ENCODE measurements at places on chromosomes 5 and 9. TPM values are rescaled to one million over a fixed set of nuclear protein-coding genes. Genes with fewer than 3 reads are reported as not detected.

Gene SLC36A2
- not detected for total RNA-seq

Gene SNCAIP
- total RNA-seq: 8.2 TPM

Gene EDIL3
- 5.5 TPM for total RNA-seq

Gene CYLC2
- total RNA-seq: not detected

Gene SLC1A3
- total RNA-seq: 12.7 TPM

Gene MYMK
- total RNA-seq: not detected

Gene COMMD10
- total RNA-seq: 26.6 TPM

Gene CTXN3
- not detected for total RNA-seq

Gene SLC6A19
- total RNA-seq: 0.09 TPM

Gene OLFML2A
- 18.5 TPM for total RNA-seq

Gene GFPT2
- total RNA-seq: 14.0 TPM

Gene CNTLN
- 4.1 TPM for total RNA-seq

Gene OBP2B
- 35.2 TPM for total RNA-seq

Gene PDGFRB
- total RNA-seq: 161 TPM

GRCh38 chr9:21803649-21804048 is 1.2 kb downstream of the MTAP start:
- H3K36me3 ChIP-seq: no peaks in the 10 kb centered on the region
- H3K4me1 ChIP-seq: no peaks in the 10 kb centered on the region
- H3K4me3 ChIP-seq: peak overlapping the region; percentile 73

DNA sequence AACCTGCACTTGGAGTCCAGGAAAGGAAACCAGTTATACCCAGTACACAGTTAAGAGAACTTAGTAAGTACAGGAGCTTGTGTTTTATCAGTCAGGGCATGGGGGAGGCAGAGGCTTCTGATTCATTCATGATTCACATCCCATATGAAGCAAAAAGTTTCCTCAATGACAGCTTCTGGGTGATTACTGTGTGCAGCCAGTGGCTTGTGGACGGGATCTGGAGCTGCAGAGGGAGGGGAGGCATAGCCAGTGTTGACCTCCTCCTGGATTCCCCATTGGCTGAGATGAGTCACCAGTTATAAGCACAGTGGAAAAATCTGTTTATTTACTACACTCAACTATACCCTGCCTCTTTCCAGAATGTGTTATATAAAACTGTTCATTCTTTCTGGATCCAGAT is 17.7 kb downstream of the IL31RA start:
- no peak overlapping the region for H3K27ac ChIP-seq
- H3K4me3 ChIP-seq: no peak overlapping the region
- no peaks in the 10 kb centered on the region for H3K4me1 ChIP-seq
- DNase-seq: no peak
- no peaks in the 10 kb centered on the region for H3K36me3 ChIP-seq
- no peaks in the 10 kb centered on the region for H3K27me3 ChIP-seq

DNA sequence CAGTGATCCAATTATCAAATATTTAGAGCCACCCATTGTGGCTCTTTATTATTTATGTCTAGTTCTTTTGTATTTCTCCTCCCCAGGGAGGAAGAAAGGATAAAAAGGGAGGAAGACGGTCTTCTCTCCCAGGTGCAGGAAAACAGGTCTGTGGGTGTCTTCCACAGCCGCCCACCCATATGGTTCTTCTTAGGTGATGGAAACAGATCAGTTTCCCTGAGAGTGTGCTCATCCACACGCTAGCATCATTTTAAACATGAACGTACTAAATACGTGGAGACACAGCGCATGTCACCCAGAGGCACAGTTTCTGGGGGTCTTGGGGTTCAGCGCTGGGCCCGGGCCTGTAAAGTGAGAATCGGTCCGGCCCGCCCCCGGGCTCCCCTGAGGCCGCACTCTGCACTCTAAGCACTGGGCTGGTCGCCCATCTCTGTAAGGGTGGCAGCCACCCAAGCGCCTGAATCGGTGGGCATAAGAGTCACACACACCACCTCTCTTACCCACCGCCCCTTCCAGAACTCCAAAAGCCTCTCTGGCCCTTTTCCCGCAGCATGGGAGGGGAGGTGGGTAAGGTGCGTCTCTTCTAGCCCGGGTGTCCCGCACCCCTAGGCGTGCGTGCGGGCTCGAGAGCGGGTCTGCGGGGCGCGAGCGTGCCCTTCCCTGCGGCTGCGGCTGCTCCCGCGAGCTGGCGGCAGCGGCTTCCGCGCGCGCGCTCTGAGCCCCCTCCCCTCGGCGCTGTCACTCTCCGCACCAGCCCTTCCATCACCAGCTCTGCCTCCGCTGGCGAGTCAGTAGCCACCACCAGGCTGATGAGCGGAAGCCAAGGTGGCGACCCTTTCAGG is 1.3 kb downstream of the PTCH1 start:
- H3K4me3 ChIP-seq: peak overlapping the region; percentile 52
- H3K4me1 ChIP-seq: no peaks in the 10 kb centered on the region
- no peak for DNase-seq

DNA sequence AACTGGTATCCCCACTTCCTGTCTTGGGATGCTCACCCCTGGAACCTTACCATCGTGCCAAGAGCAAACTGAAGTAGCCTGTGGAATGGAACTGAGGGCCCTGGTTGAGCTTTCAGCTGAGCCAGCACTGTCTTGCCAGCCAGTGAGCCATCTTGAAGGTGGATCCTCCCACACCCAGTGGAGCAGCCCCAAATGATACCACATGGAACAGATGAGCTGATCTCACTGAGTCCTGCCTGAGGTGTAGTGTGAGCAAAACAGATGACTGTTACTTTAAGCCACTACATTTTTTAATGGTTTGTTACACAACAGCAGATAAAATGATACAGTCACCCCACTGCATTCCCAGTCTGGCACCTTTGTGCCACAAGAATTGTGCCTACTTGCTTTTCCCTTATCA is 2.2 kb upstream of the PCYOX1L start:
- H3K27me3 ChIP-seq: no peaks in the 10 kb centered on the region
- no peaks in the 10 kb centered on the region for H3K4me1 ChIP-seq
- H3K27ac ChIP-seq: no peak overlapping the region
- no peak overlapping the region for H3K4me3 ChIP-seq
- no peak for DNase-seq
- no peaks in the 10 kb centered on the region for H3K36me3 ChIP-seq

- H3K36me3 ChIP-seq: no peaks in the 10 kb centered on the region
- no peaks in the 10 kb centered on the region for H3K27me3 ChIP-seq
- peak; percentile 27 for DNase-seq
- H3K4me3 ChIP-seq: no peak overlapping the region
Observed at GRCh38 chr5:136033848-136034247, 5.1 kb downstream of the TGFBI start.

DNA sequence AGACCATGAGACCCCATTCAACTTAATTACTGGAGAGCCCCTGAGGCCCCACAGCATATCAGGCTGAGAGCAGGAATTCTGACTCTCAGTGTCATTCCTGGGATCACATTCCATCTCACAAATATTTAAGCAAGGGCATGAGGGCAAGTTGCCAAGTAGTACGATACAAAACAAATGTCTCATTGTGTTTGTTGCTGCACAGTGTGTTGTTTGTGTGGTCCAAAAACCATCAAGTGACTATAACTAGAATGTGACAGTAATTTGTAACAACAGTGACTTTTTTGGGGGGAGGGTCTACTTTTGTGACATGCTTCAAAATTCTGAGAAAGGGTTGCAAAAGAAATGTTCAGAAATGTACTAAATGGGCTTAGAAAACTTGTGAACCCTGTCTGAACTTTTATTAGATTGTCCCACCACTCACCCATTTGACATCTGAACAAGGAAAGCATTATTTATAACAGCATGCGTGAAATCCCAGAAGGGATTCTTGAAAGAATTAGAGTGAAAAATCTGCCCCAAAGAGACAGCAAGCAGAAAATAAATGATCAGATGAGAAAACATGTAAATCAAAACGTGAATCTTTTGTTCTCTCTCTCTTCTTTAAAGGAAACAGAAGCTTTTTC is 347.0 kb downstream of the NTRK2 start:
- H3K4me3 ChIP-seq: no peak overlapping the region
- H3K27ac ChIP-seq: no peak overlapping the region
- DNase-seq: no peak
- H3K27me3 ChIP-seq: no peaks in the 10 kb centered on the region

GRCh38 chr9:93005876-93006275 is 52.6 kb upstream of the SUSD3 start:
- H3K4me1 ChIP-seq: no peaks in the 10 kb centered on the region
- H3K36me3 ChIP-seq: no peaks in the 10 kb centered on the region
- H3K4me3 ChIP-seq: no peak overlapping the region
- DNase-seq: no peak

DNA sequence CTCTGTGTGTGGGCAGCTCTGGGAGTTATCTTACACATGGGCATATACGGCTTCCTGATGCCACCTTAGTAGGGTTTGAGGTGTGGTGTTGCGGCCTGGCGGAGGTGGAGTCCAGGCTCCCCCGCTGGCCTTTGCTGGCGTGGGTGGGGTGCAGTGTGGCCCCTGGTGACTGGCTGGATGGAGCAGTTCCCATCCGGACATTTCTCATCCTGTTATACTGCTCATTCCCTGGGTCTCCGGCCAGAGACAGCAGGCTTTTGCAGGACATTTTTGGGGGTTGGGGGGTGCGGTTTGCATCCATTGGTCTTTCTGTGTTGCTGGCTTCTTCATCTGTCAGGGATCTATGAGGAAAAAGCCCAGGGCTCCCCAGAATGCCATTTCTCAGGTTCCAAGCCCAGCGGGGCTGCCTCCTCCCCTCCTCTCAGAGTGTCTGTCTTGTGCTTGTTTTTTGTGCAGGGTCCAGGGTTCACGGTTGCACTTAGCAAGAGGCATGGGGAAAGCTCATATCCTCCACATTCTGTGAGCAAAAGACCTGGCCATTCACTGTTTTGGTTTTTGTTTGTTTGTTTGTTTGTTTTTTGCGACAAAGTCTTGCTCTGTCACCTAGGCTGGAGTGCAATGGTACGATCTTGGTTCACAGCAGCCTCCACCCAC is 22.3 kb downstream of the NDUFS6 start:
- no peaks in the 10 kb centered on the region for H3K27me3 ChIP-seq
- no peak for DNase-seq
- no peaks in the 10 kb centered on the region for H3K36me3 ChIP-seq
- H3K4me3 ChIP-seq: no peak overlapping the region

- H3K27me3 ChIP-seq: no peaks in the 10 kb centered on the region
- no peak overlapping the region for H3K4me3 ChIP-seq
- H3K36me3 ChIP-seq: no peaks in the 10 kb centered on the region
- no peaks in the 10 kb centered on the region for H3K4me1 ChIP-seq
- peak; percentile 62 for DNase-seq
- H3K27ac ChIP-seq: no peak overlapping the region
Observed at GRCh38 chr9:33452828-33453271, 5.5 kb upstream of the AQP3 start.

DNA sequence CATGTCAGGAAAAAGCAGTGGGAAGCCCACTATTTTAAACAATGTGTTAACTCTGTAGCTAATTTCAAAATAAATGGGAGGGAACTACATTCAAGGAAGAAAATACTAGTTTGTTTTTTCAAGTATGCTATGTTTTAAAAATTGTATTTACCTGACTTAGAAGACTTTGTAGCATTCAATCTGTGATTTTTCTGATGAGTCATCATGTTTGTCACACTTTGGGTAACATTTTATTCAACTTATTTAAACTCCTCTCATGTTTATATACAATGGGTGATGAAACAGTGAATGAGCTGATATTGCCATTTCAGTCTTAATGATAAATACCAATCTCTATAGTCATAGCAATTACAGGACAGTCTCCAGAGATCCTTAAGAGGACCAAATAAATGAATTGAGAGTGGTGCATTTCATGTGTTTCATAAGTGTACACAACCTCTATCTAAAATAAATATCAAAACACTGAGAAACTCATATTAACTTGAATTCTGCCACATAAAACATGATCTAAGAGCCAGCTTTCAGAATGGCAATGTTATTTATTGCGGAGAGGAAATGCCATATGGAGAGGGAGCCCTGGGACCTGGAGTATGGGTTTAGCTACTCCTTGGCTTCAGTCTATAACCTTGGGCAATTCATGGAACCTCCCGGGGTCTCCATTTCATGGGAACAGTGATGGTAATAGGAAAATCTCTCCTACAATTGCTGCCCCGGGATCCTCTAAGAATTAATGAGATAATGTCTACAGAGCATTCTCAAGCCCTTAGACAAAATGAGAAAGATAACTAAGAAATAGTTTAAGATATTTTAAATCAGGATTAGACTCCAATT is 913.9 kb downstream of the TLE4 start:
- H3K27me3 ChIP-seq: no peaks in the 10 kb centered on the region
- no peaks in the 10 kb centered on the region for H3K36me3 ChIP-seq
- DNase-seq: no peak
- no peaks in the 10 kb centered on the region for H3K4me1 ChIP-seq
- no peak overlapping the region for H3K4me3 ChIP-seq

- H3K27ac ChIP-seq: no peak overlapping the region
- no peak for DNase-seq
- no peak overlapping the region for H3K4me3 ChIP-seq
- H3K27me3 ChIP-seq: no peaks in the 10 kb centered on the region
- no peaks in the 10 kb centered on the region for H3K36me3 ChIP-seq
- H3K4me1 ChIP-seq: no peaks in the 10 kb centered on the region
Observed at GRCh38 chr5:107619781-107620180, 51.0 kb downstream of the EFNA5 start.

DNA sequence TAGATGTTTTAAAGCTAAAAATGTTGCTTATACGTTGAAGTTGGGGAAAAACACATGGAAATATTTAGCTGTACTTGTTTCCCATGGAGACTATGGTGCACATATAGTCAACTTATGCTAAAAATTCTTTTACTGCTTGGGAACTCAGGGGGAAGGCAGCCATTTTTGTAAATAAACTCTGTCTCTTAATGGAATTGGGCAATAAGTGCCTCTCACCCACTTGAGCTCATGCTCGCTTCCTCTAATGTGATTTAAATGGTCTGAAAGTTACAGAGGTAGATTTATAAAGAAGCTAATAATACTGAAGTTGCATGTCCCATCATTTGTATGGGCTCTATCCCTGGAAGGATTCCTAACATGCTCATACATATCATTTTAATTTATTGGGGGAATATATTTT is 523.8 kb downstream of the RASEF start:
- H3K4me1 ChIP-seq: no peaks in the 10 kb centered on the region
- no peak overlapping the region for H3K27ac ChIP-seq
- DNase-seq: no peak
- H3K36me3 ChIP-seq: no peaks in the 10 kb centered on the region
- no peak overlapping the region for H3K4me3 ChIP-seq

- no peaks in the 10 kb centered on the region for H3K36me3 ChIP-seq
- no peak for DNase-seq
- H3K4me1 ChIP-seq: no peaks in the 10 kb centered on the region
- no peak overlapping the region for H3K27ac ChIP-seq
- no peaks in the 10 kb centered on the region for H3K27me3 ChIP-seq
- H3K4me3 ChIP-seq: no peak overlapping the region
Observed at GRCh38 chr5:60514152-60514551, 185.8 kb downstream of the DEPDC1B start.

- no peak overlapping the region for H3K27ac ChIP-seq
- no peaks in the 10 kb centered on the region for H3K4me1 ChIP-seq
- no peaks in the 10 kb centered on the region for H3K36me3 ChIP-seq
- DNase-seq: no peak
Observed at GRCh38 chr9:138044485-138045383, 167.2 kb downstream of the CACNA1B start.

DNA sequence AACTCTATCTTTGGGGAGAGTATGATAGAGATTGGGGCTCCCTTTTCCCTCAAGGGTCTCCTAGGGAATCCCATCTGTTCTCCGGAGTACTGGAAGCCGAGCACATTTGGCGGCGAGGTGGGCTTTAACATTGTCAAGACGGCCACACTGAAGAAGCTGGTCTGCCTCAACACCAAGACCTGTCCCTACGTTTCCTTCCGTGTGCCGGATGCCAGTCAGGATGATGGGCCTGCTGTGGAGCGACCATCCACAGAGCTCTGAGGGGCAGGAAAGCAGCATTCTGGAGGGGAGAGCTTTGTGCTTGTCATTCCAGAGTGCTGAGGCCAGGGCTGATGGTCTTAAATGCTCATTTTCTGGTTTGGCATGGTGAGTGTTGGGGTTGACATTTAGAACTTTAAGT is 21.5 kb downstream of the PTGS1 start:
- no peak overlapping the region for H3K4me3 ChIP-seq
- DNase-seq: peak; percentile 2
- H3K27me3 ChIP-seq: no peaks in the 10 kb centered on the region
- no peaks in the 10 kb centered on the region for H3K36me3 ChIP-seq
